Transverse colon (tissue), 4 donors: ENCODE measurements at places on chromosomes 12 and 14. TPM values are rescaled to one million over a fixed set of nuclear protein-coding genes. Genes with fewer than 3 reads are reported as not detected.
A peak's percentile ranks its signal among the peaks of the same experiment; 100 is the strongest.

DNA sequence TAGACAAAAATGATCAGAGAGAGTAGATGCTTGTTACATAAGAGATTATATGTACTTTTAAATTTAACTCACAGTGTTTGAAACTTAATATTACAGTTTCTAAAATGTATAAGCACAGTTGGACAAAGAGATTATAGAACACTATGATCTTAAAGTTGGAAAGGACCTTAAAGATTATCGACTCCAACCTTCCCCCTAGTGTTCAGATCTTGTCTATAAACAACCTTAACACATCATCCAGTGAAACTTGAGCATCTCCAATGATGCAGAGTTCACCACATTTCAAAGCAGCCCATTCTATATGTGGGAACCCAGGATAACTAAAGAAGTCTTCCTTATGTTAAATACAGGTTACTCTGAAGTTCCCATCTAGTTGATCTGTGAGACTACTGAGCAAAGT, 480.8 kb downstream of the RMST start:
- no peaks in the 10 kb centered on the region for H3K36me3 ChIP-seq
- H3K27ac ChIP-seq: no peak overlapping the region
- no peak overlapping the region for H3K4me3 ChIP-seq
- no peak for DNase-seq
- H3K4me1 ChIP-seq: no peaks in the 10 kb centered on the region

GRCh38 chr12:47551426-47551851, 154.4 kb downstream of the RPAP3 start:
- DNase-seq: no peak
- peak overlapping the region; percentile 68 for H3K27ac ChIP-seq
- no peak overlapping the region for H3K4me3 ChIP-seq
- H3K27me3 ChIP-seq: no peaks in the 10 kb centered on the region

GRCh38 chr12:66119229-66119869, 11.2 kb downstream of the LLPH start:
- H3K27me3 ChIP-seq: no peaks in the 10 kb centered on the region
- no peak for DNase-seq
- no peak overlapping the region for H3K4me3 ChIP-seq
- H3K36me3 ChIP-seq: peaks cover 15% of the 10 kb centered on the region
- H3K4me1 ChIP-seq: no peaks in the 10 kb centered on the region

DNA sequence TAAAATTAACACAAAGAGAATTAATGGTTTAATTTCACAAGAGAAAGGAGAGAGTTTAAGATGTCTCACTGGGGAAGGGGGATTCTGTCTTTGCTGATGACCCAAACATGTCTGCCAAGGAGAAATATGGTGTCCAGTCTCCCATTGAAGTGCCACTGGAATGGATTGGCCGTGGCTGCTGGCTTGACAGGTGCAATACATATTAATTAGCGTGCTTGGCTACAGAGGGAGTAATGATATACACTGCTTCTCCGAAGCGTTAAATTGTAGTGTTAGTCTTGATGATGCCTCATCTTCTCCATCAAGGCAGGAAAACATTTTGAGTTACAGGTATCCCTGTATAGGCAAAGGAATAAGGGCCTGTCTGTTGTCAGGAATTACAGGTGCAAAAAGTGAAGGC, 393.4 kb upstream of the TMPO start:
- H3K36me3 ChIP-seq: no peaks in the 10 kb centered on the region
- no peaks in the 10 kb centered on the region for H3K27me3 ChIP-seq
- DNase-seq: no peak
- no peak overlapping the region for H3K4me3 ChIP-seq
- H3K27ac ChIP-seq: no peak overlapping the region
- H3K4me1 ChIP-seq: no peaks in the 10 kb centered on the region

- peak; percentile 76 for DNase-seq
- no peaks in the 10 kb centered on the region for H3K36me3 ChIP-seq
- peaks cover 12% of the 10 kb centered on the region for H3K4me1 ChIP-seq
- peak overlapping the region; percentile 90 for H3K27ac ChIP-seq
Measured at GRCh38 chr14:102516531-102517391, 7.2 kb upstream of the ANKRD9 start.

GRCh38 chr12:65532764-65533163, 254.3 kb downstream of the MSRB3 start:
- no peak overlapping the region for H3K4me3 ChIP-seq
- no peak overlapping the region for H3K27ac ChIP-seq
- H3K36me3 ChIP-seq: no peaks in the 10 kb centered on the region
- no peak for DNase-seq
- H3K4me1 ChIP-seq: no peaks in the 10 kb centered on the region

DNA sequence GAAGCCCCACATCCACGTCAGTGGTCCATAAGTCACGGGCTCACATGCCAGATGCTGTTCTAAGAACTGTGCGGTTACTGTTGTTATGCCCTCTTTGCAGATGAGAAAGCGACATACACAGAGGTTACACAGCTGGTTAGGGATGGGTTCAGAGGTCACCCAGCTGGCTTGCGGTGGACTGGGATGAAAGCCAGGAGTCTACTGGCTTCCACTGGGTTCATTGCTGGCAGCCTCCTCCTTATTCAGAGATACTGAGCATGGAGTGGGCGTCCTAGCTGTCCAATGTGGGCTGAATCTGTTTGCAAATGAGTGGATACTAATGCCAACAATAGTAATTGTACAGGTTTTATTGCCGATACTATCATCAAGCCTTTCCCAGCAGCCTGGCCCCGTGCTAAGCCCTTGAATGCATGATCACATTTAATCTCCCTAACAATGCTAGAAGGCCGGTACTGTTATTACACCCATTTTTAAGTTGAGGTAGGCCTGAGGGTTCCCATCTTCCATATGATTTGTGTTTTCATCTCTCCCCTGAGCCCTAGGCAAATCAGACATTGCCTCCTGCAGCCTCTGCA, 129.1 kb downstream of the PLXNC1 start:
- H3K36me3 ChIP-seq: no peaks in the 10 kb centered on the region
- no peak overlapping the region for H3K27ac ChIP-seq
- no peak overlapping the region for H3K4me3 ChIP-seq
- H3K27me3 ChIP-seq: no peaks in the 10 kb centered on the region
- DNase-seq: no peak
- H3K4me1 ChIP-seq: no peaks in the 10 kb centered on the region

GRCh38 chr12:11723993-11724392, 74.5 kb downstream of the ETV6 start:
- H3K36me3 ChIP-seq: no peaks in the 10 kb centered on the region
- peak overlapping the region; percentile 21 for H3K27ac ChIP-seq
- no peak overlapping the region for H3K4me3 ChIP-seq
- DNase-seq: no peak
- H3K27me3 ChIP-seq: no peaks in the 10 kb centered on the region
- H3K4me1 ChIP-seq: peaks cover 63% of the 10 kb centered on the region

DNA sequence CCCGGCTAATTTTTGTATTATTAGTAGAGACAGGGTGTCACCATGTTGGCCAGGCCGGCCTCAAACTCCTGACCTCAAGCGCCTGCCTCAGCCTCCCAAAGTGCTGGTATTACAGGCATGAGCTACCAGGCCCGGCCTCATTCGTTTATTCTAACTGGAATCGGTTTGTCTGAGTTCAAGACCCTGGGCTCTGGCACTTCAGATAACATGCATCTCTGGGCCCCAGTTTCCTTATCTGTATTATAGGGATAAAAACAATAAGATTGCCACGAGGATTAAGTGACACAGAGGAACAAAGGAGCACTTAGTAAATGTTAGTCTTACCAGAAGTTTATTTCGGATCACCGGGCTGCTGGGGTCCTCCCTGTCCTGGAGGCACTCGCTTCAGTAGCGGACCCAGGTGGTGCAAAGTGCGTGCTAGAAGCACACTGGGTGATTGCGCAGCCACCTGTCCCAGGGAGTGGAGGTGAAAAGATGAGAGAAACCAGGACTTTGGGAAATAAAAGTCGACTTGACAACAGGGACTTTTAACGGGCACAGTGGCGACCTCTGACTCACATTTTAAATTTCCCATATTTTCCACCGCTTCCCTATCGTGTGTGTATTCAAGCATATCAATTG, 37.5 kb downstream of the ACACB start:
- H3K36me3 ChIP-seq: no peaks in the 10 kb centered on the region
- peak overlapping the region; percentile 10 for H3K4me3 ChIP-seq
- no peak for DNase-seq
- H3K27ac ChIP-seq: peak overlapping the region; percentile 78

- peak overlapping the region; percentile 51 for H3K4me3 ChIP-seq
- DNase-seq: peak; percentile 93
- peaks cover 17% of the 10 kb centered on the region for H3K4me1 ChIP-seq
- H3K36me3 ChIP-seq: no peaks in the 10 kb centered on the region
- peak overlapping the region; percentile 95 for H3K27ac ChIP-seq
Measured at GRCh38 chr12:52023182-52023975, 16.6 kb downstream of the TAMALIN start.

- no peaks in the 10 kb centered on the region for H3K36me3 ChIP-seq
- H3K4me1 ChIP-seq: peaks cover 3% of the 10 kb centered on the region
- DNase-seq: no peak
Measured at GRCh38 chr12:2129076-2129475, 76.3 kb downstream of the CACNA1C start.

- DNase-seq: peak; percentile 17
- H3K4me1 ChIP-seq: no peaks in the 10 kb centered on the region
- no peaks in the 10 kb centered on the region for H3K36me3 ChIP-seq
Measured at GRCh38 chr12:66768293-66768692, 89.4 kb upstream of the GRIP1 start.

- DNase-seq: no peak
- H3K27ac ChIP-seq: no peak overlapping the region
- H3K27me3 ChIP-seq: peaks cover 99% of the 10 kb centered on the region
- H3K4me3 ChIP-seq: no peak overlapping the region
- H3K4me1 ChIP-seq: peaks cover 11% of the 10 kb centered on the region
Measured at GRCh38 chr12:85281636-85282312, 1.8 kb downstream of the ALX1 start.

DNA sequence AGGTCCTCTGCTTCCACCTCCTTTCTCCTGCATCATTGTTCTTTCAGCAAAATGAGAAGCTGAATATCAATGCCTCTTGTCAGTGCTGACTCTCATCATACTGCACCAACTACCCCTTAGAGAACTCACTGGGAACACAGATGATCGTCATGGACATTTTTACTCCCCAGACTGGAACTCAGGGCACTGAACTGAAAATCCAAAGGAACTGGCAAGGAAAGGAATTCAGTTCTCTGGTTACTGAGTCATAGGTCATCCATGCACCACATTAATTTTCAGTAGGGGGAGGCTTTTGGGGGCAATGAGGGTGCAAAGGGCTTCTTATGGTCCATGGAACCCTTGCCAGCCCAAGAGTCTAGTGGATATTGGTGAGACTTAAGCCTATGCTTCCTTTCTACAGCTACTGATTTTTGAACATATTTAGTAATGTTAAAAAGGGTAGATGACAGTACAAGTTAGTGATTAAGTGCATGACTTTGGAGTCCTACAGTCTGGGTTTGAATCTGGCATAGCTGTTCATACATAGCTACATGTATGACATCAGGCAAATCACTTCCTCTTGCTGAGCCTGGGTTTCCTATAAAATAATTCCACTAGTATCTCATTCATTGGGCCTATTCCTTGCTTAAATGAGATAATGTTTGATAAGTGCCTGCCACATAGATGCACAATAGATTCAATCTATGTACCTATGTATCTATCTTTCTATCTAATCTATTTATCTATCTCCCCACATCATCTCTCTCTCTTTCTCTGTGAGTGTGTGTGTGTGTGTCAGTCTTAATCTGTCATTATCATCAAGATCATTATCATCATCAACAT, 29.2 kb downstream of the BBS10 start:
- no peak overlapping the region for H3K4me3 ChIP-seq
- H3K27me3 ChIP-seq: no peaks in the 10 kb centered on the region

- no peaks in the 10 kb centered on the region for H3K36me3 ChIP-seq
- H3K27me3 ChIP-seq: no peaks in the 10 kb centered on the region
- no peak for DNase-seq
- H3K4me1 ChIP-seq: no peaks in the 10 kb centered on the region
- no peak overlapping the region for H3K27ac ChIP-seq
- no peak overlapping the region for H3K4me3 ChIP-seq
Measured at GRCh38 chr12:131589966-131590365, 120.9 kb upstream of the SFSWAP start.

DNA sequence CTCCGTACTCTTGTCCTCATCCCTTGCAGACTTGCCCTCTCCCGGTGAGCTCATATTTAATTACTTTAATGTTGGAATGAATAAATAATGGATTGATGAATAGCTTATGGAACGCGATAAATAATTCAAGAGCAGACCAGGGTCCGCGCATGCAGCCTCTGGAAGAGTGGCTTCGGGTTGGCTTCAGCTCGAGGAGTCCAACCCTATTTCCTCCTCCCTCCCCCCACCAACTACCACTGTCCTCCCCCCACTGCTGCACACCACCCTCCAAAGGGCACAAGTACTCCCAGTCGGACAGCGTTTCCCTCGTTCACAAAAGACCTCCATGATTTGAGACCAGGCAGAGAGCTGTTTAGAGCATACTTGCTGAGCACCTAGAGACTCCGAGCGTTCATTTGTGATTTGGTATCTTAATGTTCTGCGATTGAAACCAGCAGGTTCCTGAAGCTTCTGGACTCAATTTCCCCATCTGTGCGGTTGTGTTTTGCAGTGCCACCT, 647 bp upstream of the SIX1 start:
- no peaks in the 10 kb centered on the region for H3K36me3 ChIP-seq
- peaks cover 100% of the 10 kb centered on the region for H3K27me3 ChIP-seq
- no peak overlapping the region for H3K27ac ChIP-seq
- no peak for DNase-seq
- peaks cover 32% of the 10 kb centered on the region for H3K4me1 ChIP-seq

DNA sequence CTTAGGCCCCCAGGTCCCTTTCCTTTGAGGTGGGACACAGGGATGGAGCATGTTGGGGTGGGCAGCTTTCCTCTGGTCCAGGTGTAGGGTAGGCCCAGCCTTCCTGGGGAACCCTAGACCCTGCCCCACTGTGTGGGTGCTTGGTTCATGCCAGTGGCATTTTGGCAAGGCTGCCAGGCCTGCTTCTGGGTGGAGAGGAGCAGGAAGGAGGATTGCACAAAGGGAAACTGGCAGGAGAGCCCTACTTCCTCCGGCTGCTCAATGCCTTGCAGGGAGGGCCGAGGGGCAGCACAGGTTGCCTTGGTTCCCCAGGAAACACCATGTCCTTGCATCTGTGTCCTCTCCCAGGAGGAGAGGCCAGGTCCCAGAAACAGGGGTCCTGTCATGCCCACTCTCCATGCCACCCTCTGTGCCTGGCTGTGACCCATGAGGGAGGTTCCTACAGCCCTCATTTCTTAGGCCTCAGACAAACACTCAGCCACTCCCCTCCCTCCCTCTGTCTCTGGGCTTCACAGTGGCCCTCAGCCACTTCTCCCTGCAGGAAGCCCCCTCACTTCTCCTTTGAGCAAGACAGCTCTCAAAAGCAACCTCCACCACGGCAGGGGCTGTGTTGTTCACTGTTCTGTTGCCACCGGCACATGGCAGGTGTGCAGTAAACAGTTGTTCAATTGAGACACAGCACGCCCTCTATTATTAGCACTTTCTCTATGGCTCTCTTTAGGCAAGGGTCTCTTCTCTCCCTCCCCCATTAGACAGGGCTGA, 6.8 kb upstream of the KRT80 start:
- H3K4me3 ChIP-seq: no peak overlapping the region
- no peak overlapping the region for H3K27ac ChIP-seq
- H3K4me1 ChIP-seq: no peaks in the 10 kb centered on the region
- H3K36me3 ChIP-seq: no peaks in the 10 kb centered on the region
- DNase-seq: no peak
- H3K27me3 ChIP-seq: no peaks in the 10 kb centered on the region

- no peaks in the 10 kb centered on the region for H3K4me1 ChIP-seq
- no peak overlapping the region for H3K4me3 ChIP-seq
- H3K27ac ChIP-seq: no peak overlapping the region
- no peaks in the 10 kb centered on the region for H3K36me3 ChIP-seq
- no peaks in the 10 kb centered on the region for H3K27me3 ChIP-seq
Measured at GRCh38 chr12:91225316-91225715, 42.7 kb upstream of the DCN start.

CRIP1 gene
- total RNA-seq: 63.0 TPM

CAPZA3 gene
- not detected for total RNA-seq

ANKS1B gene
- total RNA-seq: 1.4 TPM

FOXN4 gene
- total RNA-seq: not detected

ERO1A gene
- 42.9 TPM for total RNA-seq
